Glutamatergic neuron (in vitro differentiated cells): ENCODE measurements at places on chromosomes 6 and 20. TPM values are rescaled to one million over a fixed set of nuclear protein-coding genes. Genes with fewer than 3 reads are reported as not detected.

Gene UFL1
- total RNA-seq, result 7.4 TPM

Gene SULF2
- total RNA-seq, result 97.8 TPM

Gene ZC3H12D
- 48.7 TPM for total RNA-seq

Gene VIP
- total RNA-seq, result not detected

Gene SOX18
- total RNA-seq, result 0.66 TPM

Gene DYNLT2
- total RNA-seq, result 1.7 TPM

Gene EYS
- total RNA-seq, result 13.2 TPM

Gene MATN4
- total RNA-seq, result not detected

Gene CTCFL
- total RNA-seq, result not detected

Gene ZNF512B
- 32.2 TPM for total RNA-seq

Gene AVP
- not detected for total RNA-seq

Gene CST3
- total RNA-seq, result 224 TPM

Gene PLAGL1
- 0.69 TPM for total RNA-seq

Gene PGBD1
- total RNA-seq, result 18.1 TPM

Gene SH3BGRL2
- total RNA-seq, result 47.2 TPM

Gene PAX1
- total RNA-seq, result not detected

Gene C20orf173
- total RNA-seq, result not detected

Gene VSX1
- not detected for total RNA-seq

Gene USP49
- total RNA-seq, result 14.7 TPM

Gene PNLDC1
- not detected for total RNA-seq

Gene C6orf47
- total RNA-seq, result 28.8 TPM

Gene GNAS-AS1
- total RNA-seq, result 11.7 TPM

Gene MUC21
- not detected for total RNA-seq

Gene BPIFB1
- total RNA-seq, result not detected

Gene SLC44A4
- total RNA-seq, result not detected

Gene LTA
- total RNA-seq, result not detected

Gene SNX3
- 66.2 TPM for total RNA-seq

Gene TINAG
- total RNA-seq, result not detected

Gene ELOVL2
- total RNA-seq, result 10.6 TPM

Gene LZTS3
- 56.8 TPM for total RNA-seq

Gene HCRTR2
- total RNA-seq, result not detected

Gene TREML2
- not detected for total RNA-seq

Gene CDKN1A
- total RNA-seq, result 41.3 TPM

Gene SLC22A7
- 0.34 TPM for total RNA-seq

Gene LPA
- 1.9 TPM for total RNA-seq

Gene TREM2
- total RNA-seq, result not detected

Gene ADTRP
- not detected for total RNA-seq

Gene SERPINB1
- total RNA-seq, result 8.2 TPM

Gene CST7
- not detected for total RNA-seq

Gene SRSF12
- 12.1 TPM for total RNA-seq

Gene ACSS1
- total RNA-seq, result not detected

Gene SCUBE3
- 0.25 TPM for total RNA-seq
